ENCODE measurements at places on chromosomes 13 and 19.

DNA sequence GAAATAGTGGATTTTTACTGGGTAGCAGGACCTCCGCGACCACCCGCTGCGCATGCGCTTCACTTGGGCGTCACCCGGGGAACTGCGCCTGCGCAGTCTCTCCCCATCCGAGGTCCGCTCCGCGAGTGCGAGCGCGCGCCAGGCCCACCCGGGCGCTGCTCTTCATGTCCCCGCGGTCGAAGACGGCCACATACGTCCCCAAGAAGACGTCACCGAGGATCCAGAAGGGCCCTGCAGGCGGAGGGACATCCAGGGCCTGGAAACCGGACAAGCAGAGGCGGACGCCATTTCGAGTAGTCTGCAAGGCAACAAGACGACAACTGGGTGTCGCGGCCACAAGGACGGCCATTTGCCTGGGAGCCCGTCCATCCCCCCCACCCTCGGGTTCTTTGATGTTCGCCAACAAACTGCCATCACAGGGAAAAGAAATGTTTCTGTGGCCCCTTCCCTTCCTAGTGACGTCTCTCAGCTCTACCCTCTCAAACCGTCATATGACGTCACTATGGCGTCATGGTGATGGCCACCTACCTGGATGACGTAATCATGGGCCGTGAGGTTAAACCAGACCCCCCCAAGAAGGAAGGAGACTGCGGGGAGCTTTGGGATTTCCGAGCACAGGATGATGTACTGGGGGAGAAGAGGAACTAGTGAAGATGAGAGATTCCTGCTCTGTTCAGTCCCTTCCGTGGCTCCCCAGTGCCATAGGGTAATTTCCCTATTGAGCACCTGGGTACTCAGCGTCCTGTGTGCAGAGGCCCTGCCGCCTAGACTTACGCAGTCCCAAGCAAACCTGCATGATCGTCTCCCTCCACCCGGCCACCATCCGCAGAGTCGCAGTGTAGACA lies 6.7 kb downstream of the NAPSA start:
- peak; percentile 58 for DNase-seq

GRCh38 chr13:53167561-53167960 lies 138.9 kb downstream of the OLFM4 start:
- peak; percentile 78 for DNase-seq

- no peak for DNase-seq
These were observed 213.7 kb downstream of the SLITRK5 start for GRCh38 chr13:87884884-87885283.

DNA sequence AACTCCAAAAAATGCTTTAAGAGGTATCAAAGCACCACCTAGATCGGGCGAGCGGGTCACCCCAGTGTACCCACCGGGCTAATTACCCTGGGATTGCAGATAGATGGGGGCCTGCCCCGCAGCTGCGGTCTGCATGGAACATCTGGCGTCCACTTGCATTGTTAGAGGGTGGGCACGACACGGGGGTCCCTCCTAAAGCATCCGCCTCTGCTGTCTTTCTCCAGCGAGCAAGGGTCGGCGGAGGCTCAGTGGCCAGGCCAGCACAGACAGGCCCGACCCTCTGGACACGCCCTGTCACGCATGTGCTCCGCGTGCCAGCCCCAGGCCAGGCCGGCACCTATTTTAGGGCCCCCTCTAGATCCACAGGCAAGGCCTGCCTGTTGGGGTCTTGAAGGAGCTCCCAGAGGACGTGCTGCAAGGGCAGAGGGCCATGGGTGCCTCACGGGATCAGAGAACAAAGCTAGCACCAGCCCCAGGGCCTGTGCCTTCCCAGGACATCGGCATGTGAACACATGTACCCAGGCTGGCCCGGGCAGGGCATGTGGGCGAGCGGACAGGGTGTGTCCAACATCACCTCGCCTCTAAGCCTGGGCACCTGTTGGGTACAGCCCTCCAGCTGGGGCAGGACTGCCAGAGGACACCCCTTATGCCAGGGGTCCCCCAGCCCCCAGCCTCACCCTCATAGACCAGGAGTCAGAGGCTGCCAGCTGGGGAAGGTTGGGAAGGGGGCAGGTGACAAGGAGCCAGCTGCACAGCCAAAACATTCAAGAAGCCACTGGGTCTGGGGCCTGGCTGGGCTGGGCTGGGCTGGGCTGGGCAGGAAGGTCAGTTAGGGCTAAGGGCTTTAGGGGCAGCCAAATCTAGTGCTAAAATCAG lies 35.6 kb upstream of the NANOS3 start:
- DNase-seq = no peak

DNA sequence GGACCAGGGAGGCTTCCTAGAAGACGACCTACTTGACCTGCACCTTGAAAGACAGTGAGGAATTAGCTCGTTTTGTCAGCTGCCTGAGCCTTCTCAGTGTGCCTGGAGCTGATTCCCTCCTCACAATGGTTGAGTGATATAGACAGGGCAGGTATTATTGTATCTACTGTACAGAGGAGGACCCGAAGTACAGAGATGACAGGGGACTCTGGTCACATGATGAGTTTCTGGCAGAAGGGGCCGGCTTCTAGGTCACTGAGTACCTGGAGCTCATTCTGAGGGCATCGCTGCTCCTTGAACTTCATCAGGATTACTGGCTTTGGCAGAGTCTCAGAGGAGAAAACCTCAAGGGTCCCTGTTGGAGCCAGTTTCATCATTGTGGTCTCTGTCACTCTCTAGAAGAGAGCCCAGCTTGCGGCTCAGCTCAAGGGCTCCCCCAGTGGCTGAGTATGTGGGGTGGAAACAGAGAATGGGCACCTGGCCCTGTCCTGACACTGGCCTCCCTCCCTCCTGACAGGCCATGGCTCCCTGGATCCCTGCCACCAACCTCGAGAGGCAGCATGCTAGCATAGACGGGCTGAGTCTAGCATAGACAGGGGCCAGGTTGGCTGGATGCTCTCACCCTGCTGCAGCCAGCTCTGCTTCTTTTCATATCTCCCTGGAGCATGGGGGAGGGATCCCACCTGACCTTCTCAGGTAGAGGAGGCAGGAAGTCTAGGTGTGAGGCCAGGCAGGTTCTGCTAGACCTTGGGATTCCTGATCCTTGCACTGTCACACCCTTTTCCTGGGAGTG lies 38.7 kb downstream of the NFIX start:
- no peak for DNase-seq

DNA sequence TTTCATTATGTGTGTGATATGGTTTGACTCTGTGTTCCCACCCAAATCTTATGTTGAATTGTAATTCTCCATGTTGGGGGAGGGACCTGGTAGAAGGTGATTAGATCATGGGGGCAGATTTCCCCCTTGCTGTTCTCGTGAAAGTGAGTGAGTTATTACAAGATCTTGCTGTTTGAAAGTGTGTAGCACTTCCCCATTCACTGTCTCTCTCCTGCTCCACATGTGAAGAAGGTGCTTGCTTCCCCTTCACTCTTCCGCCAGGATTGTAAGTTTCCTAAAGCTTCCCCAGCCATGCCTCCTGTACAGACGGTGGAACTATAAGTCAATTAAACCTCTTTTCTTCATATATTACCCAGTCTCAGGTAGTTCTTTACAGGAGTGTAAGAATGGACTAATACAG lies 54.3 kb upstream of the SERTM1 start:
- no peak for DNase-seq

DNA sequence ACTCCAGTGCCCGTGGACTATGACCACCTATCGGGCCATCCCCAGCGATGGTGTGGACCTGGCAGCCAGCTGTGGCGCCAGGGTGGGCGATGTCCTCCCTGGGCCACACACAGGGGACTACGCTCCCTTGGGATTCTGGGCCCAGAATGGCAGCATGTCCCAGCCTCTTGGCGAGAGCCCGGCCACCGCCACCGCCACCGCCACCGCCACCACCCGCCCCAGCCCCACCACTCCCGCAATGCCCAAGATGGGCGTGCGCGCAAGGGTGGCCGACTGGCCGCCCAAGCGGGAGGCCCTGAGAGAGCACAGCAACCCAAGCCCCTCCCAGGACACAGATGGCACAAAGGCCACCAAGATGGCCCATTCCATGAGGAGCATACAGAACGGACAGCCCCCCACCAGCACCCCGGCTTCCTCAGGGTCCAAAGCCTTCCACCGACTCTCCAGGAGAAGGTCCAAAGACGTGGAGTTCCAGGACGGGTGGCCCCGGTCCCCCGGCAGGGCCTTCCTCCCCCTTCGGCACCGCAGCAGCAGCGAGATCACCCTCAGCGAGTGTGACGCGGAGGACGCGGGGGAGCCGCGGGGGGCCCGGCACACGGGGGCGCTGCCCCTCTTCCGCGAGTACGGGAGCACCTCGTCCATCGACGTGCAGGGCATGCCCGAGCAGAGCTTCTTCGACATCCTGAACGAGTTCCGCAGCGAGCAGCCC lies 142.3 kb downstream of the DPF1 start:
- DNase-seq = no peak

DNA sequence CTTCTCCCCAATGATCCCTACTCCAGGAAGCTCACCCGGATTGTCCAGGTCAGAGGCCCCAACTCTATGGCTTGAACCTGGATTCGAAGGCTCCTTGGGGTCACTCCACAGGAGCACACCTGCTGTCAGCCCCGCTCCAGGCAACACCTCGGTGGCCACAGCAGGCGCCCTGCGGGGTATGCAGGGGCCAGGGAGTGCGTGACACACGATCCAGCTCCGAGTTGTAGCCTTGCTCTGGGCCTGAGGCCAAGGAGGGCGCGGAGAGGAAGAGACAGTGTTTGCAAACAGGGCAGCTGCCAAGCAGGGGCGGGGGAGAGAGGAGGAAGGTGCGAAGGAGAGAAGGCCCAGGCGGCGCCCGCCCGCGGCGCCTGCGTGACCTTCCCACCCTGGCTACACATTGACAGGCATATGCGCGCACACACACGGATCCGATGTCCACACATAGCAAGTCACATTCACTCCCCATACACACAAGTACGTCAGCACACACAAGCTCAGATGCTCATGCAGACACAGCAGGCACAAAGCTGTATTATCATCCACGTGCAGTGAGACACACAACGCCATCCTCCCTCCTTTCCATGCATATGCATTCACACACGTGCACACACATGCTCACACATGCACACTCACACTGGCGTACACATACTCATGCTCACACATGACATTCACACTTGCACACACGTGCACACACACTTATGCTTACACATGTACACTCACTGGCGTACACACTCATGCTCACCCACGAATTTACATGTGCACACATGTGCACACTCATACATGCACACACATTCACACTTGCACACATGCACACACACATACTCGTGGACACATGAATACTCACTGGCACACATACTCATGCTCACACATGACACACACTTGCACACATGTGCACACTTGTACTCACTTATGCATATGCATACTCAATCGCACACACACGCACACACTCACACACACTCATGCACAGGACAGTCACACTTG lies 10.4 kb downstream of the SBK2 start:
- DNase-seq = peak; percentile 84

DNA sequence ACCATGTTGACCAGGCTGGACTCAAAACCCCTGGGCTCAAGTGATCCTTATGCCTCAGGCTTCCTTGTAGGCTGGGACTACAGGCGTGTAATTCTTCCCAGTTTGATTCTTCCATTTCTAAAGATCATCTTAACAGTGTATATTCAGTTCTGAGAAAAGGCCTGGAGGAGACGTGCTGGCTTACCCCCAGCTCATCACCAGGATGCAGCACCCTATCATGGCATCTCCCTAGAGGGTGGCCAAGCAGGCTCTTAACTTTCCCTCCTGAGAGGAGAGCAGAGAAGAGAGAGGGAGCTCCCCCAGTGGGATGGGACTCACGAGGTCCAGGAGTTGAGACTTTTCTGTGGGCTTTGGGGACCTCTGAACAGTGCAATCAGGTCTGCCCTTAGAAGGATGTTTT lies 2.1 kb upstream of the TUBA3C start:
- no peak for DNase-seq

- no peak for DNase-seq
These were observed 15.9 kb downstream of the CYTH2 start for GRCh38 chr19:48484931-48485612.

DNA sequence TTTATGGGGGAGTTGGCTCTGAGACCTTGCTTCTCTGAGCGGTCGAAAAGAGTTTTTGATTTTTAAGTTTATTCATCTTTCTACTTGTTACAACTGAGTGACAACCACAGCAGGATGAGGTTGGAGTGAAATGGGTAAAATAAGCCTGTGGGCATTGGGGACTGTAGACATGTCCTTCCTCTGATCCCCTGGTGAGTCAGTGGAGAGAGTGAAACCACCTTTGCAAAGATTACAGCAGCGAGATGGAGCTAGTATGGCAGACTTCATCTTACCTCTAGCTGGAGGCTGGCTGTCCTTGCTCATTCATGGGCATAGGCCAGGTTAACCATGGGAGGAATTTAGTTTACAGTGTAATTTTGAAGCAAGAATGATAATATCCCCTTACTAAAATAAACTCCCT lies 30.9 kb upstream of the PSG9 start:
- no peak for DNase-seq

- peak; percentile 37 for DNase-seq
These were observed at the start of gene LIN7B for GRCh38 chr19:49113762-49114629. Gene LIN7B, plus strand, starts transcription at chr19:49114370. Its CDS starts 35 bp downstream, at chr19:49114405.

GRCh38 chr13:22278336-22278929 lies 607.6 kb downstream of the FGF9 start:
- DNase-seq = peak; percentile 7

DNA sequence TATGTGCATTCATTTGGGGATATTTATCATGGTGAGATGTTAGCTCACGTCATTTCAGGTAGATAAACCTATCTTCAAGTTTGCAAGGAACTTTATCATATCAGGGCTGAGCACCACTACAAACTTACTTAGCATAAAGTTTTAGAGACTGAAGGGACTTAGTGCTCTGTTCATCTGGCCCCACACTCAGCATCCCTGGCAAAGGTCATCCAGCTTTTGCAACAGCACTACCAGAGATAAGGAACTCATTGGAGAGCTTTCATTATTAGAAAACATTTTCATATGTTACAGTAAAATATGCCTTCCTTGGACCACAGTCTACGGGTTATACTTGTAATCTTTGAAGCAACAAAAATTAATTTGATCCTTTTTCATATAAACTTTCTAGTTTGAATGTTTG lies 263.4 kb downstream of the POU4F1 start:
- DNase-seq = no peak

- peak; percentile 76 for DNase-seq
These were observed 814 bp downstream of the NBEA start for GRCh38 chr13:34942732-34943435.

DNA sequence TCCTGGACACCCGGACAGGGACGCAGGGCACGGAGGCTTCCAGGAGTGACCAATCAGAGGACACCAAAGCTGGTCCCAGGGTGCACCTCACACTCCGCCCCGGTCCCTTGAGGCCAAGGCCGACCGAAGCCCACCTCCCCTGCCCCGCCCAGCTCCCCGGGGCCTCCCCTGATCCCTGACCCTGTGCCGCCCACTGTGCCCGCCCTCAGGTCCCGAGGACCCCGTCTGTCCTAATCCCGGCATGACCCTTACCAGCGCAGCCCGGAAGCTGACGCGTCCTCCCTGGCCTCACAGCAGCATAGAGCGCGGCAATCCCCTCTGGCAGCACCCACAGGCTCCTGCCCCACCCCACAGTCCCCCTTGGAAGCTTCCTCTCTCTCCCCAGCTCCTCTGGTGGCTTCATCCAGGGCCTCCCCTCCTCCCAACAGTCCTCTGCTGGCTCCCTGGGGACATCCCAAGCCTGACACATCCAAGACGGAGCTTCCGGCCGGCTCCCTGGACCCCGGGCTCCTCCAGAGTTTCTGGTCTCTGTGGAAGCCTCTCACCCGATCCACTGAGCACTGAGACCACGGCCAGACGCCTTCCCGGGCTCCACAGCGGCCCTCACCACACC lies 7.4 kb upstream of the CDC34 start:
- DNase-seq = no peak

GRCh38 chr13:98225036-98225940 lies 48.2 kb upstream of the RNF113B start:
- DNase-seq = no peak
